ENCODE measurements at places on chromosomes 4 and X. TPM values are rescaled to one million over a fixed set of nuclear protein-coding genes. Genes with fewer than 3 reads are reported as not detected.

DNA sequence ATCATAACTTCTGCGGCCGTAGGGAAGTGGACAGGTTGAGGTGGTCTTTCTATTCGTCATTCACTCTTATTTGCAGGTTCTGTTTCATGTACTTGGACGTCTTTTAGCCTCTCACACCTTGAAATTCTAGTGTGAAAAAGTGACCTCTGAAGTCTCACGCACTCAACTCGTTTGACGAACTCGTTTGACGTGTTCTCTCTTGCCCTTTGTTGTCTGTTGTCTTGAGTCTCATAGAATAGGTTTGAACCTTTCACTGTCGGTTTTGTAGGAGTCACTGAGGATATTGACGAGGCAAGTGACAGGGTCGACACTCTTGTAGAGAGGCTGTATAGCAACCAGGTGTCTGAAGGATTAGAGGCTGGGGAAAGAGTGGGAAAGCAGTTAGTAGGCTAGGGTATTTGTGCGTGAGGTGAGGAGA, 1.1 kb upstream of the PGRMC2 start:
- H3K27ac ChIP-seq: peak overlapping the region; percentile 93
- H3K4me1 ChIP-seq: no peaks in the 10 kb centered on the region
- no peaks in the 10 kb centered on the region for H3K36me3 ChIP-seq
- DNase-seq: no peak

GRCh38 chrX:114842181-114842580, 175.2 kb downstream of the IL13RA2 start:
- no peaks in the 10 kb centered on the region for H3K27me3 ChIP-seq
- DNase-seq: no peak
- H3K4me1 ChIP-seq: no peaks in the 10 kb centered on the region
- no peak overlapping the region for H3K27ac ChIP-seq

GRCh38 chr4:113008135-113008534, 41.3 kb upstream of the ANK2 start:
- DNase-seq: no peak
- H3K27me3 ChIP-seq: no peaks in the 10 kb centered on the region
- H3K27ac ChIP-seq: no peak overlapping the region
- no peak overlapping the region for H3K4me3 ChIP-seq

DNA sequence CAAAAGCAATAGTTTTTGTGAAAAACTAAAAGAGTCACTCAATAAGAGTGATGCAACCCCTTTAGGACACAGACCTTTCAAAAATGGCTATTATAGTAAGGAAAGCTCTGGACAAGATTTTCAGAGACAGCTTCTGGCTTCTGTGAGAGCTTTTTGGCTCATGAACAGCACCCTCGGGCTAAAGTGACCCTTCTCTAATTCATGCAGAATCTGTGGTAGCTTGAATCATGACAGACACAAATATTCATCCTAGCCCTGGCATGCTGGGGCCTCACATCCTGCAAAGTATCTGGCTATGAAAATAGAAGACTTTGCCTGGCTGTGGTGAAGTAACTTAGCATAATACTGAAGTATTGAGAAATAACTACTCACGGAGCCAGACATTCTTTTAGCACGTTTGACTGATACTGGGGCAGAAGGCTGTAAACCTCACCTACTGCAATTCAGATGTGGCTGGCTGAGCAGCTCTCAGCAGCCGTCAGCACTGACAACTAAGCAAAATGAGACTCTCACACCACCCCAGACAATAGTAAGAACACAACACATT, 327.3 kb downstream of the MAPK10 start:
- DNase-seq: no peak
- H3K27ac ChIP-seq: peak overlapping the region; percentile 82
- H3K4me3 ChIP-seq: no peak overlapping the region
- H3K4me1 ChIP-seq: peaks cover 9% of the 10 kb centered on the region
- no peaks in the 10 kb centered on the region for H3K27me3 ChIP-seq

DNA sequence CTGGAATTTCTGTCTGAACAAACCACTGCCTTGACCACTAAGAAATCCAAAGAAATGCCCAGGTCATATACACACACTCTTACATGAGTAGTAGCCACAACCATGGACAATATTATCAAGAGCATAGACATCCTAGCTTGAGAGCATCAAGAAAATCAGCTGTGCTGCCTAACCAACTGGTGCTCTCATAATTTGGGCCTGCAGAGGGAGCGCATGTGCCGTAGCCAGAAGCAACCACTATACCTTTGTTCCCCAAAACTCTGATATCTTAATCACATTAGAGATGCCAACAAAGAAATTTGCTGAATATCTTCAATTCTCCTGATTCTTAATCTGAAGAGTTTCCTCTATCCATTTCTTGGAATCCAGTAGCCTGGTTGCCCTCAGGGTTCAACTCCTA, 163.6 kb downstream of the ZNF674 start:
- no peaks in the 10 kb centered on the region for H3K36me3 ChIP-seq
- H3K4me3 ChIP-seq: no peak overlapping the region
- no peak for DNase-seq
- H3K4me1 ChIP-seq: no peaks in the 10 kb centered on the region
- no peaks in the 10 kb centered on the region for H3K27me3 ChIP-seq

DNA sequence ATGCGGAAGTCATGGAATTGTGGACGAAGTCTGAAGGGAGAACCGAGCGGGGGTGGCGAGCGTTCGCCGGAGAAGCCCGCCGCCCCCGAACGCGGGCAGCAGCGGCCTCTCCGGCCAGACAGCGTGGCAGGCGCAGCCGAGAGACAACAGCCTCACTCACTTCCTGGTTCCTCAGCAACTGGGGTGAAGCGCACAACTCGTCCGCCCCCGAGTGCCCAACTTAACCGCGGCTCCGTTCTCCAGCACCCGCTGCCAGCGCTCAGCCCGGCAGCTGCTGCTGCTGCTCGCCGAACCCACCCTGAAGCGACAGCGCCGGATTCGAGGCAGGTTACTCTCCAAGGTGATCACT, 68.0 kb downstream of the NOCT start:
- no peaks in the 10 kb centered on the region for H3K27me3 ChIP-seq
- H3K4me1 ChIP-seq: peaks cover 6% of the 10 kb centered on the region
- peak overlapping the region; percentile 81 for H3K27ac ChIP-seq
- DNase-seq: peak; percentile 77
- H3K36me3 ChIP-seq: no peaks in the 10 kb centered on the region
- H3K4me3 ChIP-seq: peak overlapping the region; percentile 92

DNA sequence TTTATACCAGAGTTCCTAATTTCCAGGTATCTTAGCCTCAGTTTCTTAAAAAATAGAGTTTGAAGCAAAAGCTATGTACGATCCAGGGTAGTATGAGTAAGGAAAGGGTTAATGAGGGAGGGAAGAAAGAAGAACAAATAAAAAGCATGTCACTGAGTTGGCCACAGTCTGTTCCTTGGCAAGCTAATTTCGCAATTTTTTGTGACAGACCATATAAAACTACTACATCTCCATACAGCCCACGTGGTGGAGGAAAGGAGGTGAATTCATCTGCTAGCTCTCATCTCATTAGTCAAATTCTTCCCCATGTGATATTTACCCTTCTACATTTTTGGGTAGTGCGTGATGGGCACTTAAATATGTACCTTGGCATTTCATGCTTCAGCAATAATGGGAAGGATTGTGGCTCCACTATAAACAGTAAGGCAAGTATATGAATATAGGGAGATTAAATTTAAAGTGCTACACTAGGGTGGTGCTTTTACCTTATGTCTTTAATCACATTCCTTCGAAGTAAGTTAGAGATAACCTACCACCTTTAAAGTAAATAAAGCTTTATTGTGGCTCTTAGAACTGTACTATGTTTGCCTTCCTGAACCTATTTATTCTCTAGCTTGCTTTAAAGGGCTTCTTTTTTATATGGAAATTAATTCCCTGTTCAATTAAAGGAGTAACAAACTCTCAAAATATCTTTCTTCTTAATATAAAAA, 102.1 kb upstream of the VAMP7 start:
- DNase-seq: no peak
- no peak overlapping the region for H3K4me3 ChIP-seq
- no peak overlapping the region for H3K27ac ChIP-seq
- H3K4me1 ChIP-seq: no peaks in the 10 kb centered on the region
- no peaks in the 10 kb centered on the region for H3K36me3 ChIP-seq

- no peak overlapping the region for H3K27ac ChIP-seq
- no peaks in the 10 kb centered on the region for H3K27me3 ChIP-seq
- no peak for DNase-seq
- H3K4me1 ChIP-seq: no peaks in the 10 kb centered on the region
- no peak overlapping the region for H3K4me3 ChIP-seq
Observed at GRCh38 chr4:116150152-116150551, 935.2 kb downstream of the TRAM1L1 start.

GRCh38 chr4:139450586-139450985, 3.3 kb upstream of the RAB33B start:
- no peaks in the 10 kb centered on the region for H3K36me3 ChIP-seq
- no peaks in the 10 kb centered on the region for H3K27me3 ChIP-seq
- H3K4me1 ChIP-seq: peaks cover 3% of the 10 kb centered on the region
- H3K4me3 ChIP-seq: no peak overlapping the region
- DNase-seq: no peak

GRCh38 chr4:74353858-74354257, 11.1 kb upstream of the EREG start:
- H3K4me1 ChIP-seq: no peaks in the 10 kb centered on the region
- no peaks in the 10 kb centered on the region for H3K36me3 ChIP-seq
- no peak overlapping the region for H3K27ac ChIP-seq

DNA sequence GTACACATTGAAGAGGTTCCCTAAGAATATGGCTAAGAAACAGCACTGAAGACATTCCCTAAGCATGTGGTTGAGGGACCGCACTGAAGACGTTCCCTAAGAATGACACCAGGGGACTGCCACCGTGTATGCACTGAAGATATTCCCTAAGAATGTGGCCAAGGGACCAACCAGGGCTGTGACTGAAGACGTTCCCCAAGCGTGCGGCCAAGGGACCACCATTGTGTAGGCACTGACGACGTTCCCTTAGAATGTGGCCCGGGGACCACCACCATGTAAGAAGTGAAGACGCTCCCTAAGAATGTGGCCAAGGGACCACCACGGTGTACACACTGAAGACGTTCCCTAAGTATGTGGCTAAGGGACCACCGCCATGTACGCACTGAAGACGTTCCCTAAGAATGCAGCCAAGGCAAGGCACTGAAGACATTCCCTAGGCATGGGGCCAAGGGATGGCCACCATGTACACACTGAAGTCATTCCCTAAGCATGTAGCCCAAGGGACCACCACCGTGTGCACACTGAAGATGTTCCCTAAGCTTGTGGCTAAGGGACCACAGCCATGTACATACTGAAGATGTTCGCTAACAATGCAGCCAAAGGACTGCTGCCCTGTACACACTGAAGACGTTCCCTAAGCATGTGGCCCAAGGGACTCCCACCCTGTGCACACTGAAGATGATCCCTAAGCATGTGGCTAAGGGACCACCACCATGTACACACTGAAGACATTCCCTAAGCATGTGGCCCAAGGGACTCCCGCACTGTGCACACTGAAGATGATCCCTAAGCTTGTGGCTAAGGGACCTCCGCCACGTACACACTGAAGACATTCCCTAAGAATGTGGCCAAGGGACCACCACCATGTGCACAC, 22.0 kb downstream of the DHRSX start:
- no peak overlapping the region for H3K27ac ChIP-seq
- H3K4me3 ChIP-seq: no peak overlapping the region
- no peaks in the 10 kb centered on the region for H3K36me3 ChIP-seq
- H3K4me1 ChIP-seq: no peaks in the 10 kb centered on the region

DNA sequence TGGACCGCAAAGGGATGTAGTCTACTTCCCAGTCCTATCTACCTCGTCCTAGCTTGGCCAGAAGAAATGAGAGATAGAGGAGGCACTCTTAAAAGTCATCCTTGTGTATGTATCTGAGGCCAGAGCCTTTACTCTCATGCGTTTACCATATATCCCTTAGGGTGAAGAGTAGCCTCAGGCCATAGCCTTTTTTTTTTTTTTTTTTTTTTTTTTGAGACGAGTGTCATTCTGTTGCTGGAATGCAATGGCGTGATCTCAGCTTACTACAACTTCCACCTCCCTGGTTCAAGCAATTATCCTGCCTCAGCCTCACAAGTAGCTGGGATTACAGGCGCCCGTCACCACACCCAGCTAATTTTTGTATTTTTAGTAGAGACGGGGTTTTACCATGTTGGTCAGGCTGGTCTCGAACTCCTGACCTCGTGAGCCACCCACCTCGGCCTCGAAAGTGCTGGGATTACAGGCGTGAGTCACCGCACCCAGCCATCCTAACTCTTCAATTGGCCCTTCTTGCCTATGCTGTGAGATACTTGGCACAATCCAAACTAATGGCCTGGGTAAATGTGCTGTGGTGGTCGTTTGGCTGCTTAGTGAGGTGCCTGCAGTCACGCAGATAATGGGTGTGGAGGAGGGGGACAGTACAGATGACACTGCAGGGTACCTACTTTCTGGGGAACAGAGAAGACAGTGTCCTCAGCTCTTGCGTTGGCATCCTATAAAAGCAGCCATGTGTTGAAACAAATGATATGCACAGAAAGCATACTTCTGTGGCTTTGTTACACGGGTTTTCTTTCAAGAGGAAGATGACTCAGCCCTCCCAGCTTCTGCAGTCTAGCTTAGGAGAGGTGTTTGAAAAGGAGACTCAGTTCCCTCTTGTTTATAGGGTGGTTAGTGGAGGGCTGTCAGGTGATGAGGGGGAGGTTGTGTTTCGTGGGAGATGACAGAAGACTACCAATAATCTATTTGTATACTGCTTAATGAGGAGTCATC, 10.4 kb upstream of the DGAT2L6 start:
- H3K4me1 ChIP-seq: no peaks in the 10 kb centered on the region
- no peak for DNase-seq
- H3K27ac ChIP-seq: no peak overlapping the region
- H3K27me3 ChIP-seq: no peaks in the 10 kb centered on the region

The NAP1L3 gene
- 1.5 TPM for total RNA-seq

The ADGRG2 gene
- total RNA-seq: 4.3 TPM

The NALF2 gene
- total RNA-seq: 0.43 TPM

The CSAG1 gene
- total RNA-seq: not detected

The SPANXB1 gene
- not detected for total RNA-seq
